ENCODE measurements at places on chromosomes 16 and 17. TPM values are rescaled to one million over a fixed set of nuclear protein-coding genes. Genes with fewer than 3 reads are reported as not detected.

GRCh38 chr17:11899537-11899942 is 97.7 kb downstream of the ZNF18 start:
- no peak for DNase-seq

GRCh38 chr16:73730481-73731090 is 566.0 kb upstream of the PSMD7 start:
- DNase-seq, result no peak

DNA sequence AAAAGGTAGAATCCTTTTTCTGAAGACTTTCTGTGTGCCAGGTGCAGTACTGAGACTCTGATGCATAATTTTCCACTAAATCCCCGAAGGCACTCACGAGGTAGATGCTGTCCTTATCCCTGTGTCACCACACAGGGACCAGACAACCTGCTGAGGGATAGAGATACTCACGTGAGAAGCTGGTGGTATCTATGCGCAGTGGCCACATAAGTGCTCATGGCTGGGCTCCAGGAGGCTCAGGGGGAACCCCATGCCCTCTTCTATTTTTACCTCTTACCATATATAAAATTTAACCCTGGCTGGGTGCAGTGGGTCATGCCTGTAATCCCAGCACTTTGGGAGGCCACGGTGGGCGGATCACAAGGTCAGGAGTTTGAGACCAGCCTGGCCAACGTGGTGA is 38.3 kb downstream of the NT5M start:
- DNase-seq, result no peak

Gene SAMD14
- total RNA-seq, result 1.6 TPM

Gene LRRC75A
- total RNA-seq, result 6.1 TPM

GRCh38 chr17:77528516-77529327 is 388.0 kb downstream of the SEC14L1 start:
- DNase-seq, result no peak

DNA sequence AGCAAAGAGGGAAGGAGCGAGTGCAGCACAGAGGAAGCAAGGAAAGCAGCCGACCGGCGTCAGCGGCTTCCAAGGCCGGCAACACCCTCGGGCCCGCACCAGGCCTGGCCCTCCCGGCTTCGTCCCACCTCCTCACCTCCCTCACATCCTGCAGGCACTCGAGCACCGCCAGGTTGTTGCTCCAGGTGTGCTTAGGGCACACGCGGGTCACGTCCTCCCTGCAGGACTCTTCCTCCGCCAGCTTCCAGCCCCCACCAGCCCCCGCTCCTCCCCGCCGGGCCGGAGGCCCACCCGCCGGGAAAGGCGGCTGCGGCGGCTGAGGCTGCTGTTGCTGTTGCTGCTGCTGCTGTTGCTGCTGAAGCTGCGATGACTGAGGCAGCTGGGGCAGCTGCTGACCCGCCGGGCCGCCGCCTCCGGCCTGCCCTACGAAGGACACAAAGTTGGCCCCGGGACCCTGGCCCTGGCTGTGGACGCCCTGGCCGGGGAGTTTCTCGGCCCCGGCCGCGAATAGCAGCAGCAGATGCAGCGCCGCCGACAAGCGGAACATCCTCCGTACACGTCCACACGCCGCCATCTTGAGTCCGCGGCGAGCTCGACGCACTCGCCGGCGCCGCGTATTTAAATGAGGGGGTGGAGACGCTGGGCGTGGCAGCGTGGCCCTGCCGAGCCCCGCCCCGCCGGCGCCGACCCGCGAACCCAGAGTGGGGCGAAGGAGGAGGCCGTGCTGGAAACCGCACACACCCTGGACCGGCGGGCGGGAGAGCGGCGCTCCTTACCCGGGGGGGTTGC is at the start of gene GLG1:
GLG1 (minus strand) TSS at position 594 of the 789 bp plus-strand sequence; CDS start at position 574, 20 bp downstream.
- peak; percentile 86 for DNase-seq

DNA sequence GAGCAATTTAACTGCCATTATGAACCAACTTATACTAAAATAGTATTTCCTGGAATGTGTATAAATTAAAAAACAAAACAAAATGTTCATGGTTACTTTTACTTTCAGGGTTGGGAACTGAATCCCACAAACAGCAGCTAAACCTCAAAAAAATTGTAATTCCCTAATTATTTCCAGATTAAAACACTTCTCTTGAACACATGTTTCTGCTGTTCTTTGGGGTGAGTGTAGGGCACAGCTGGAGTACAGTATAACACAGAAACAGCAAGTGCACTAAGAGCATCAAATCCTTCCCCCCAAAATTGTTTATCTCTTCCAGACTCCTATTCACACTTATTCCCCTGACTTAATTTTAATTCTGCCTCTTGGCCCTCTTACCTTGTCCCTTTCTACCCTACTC is 56.4 kb downstream of the KANSL1 start:
- DNase-seq, result no peak

- DNase-seq, result no peak
These were observed 1507.4 kb downstream of the CDH11 start for GRCh38 chr16:63614429-63614828.

GRCh38 chr16:68599586-68599985 is 45.5 kb upstream of the CDH3 start:
- DNase-seq, result no peak

GRCh38 chr17:7864995-7865650 is 7.3 kb downstream of the CYB5D1 start:
- no peak for DNase-seq

GRCh38 chr17:4064366-4064765 is 78.5 kb downstream of the ZZEF1 start:
- DNase-seq, result no peak

DNA sequence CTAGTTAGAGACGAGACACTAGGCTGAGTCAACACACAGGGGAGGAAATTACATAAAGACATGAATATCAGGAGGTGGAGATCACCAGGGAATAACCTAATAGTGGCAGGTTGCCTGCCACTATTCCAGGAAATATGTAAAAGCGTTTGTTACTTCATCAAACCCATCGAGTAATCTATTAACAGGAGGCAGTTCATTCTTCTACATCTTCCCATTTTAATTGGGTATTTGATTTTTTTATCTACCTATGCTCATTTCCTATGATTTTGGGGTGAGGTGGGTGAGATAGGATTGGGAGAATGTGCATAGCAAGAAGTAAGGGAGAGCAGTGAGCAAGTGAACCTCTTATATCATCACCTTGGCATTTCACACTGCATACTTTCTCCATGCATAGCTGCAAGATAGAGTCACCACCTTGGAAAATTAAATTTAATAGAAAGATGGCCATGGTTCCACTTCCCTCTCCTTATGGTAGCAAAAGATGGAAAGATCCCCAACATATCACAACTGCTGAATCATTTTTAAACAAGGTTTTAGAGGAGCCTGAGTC is 312.2 kb downstream of the TMEM114 start:
- DNase-seq, result no peak

Gene UBTF
- total RNA-seq, result 64.2 TPM

Gene BAHCC1
- 14.3 TPM for total RNA-seq

DNA sequence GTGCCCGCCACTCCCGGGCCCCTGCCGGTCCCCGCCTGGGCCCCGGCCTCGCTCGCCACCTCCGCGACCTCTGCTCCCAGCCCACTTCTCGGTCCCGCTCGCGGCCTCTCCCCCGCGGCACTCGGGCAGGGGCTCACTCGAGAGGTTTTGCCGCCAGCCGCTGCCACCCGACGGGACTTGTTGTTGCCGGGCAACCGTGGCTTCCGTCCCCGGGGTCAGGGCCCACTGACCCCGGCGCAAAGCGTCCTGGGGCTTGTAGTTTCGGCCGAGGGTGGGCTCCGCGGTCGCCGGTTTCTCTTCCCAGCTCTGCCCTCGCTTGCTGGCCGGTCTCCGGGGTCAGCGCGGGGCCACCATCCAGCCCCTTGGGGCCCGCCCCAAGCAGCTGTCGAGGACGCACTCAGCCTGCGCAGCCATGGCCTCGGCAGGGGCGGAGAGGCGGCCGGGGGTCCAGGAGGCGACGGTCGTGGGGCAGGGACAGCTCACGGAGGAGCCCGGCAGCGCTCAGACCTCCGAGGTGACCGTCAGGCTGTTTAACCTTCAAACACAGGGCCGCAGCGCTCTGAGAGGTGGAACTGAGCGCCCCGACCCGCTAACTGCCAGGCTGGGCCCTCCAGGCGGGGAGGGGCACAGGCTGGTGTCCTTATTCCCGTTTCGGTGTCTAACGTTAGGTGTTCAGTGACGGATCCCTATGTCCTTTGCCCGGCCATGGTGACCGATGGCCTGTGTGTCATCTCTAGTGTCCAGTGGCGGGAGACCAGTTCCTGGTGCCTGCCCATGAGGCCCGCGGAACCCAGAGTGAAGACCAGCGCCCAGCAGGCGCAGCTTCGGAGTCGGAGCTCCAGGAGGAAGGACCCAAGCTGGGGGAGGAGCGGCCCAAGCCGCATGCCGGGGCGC is at the start of the genes C16orf86 and ENKD1:
C16orf86 (plus strand) TSS at position 256 of the 894 bp plus-strand sequence; CDS start at position 413, 157 bp downstream.
ENKD1 (minus strand) TSS at position 192 of the 894 bp plus-strand sequence. CDS start 308 bp downstream, outside the sequence.
- peak; percentile 61 for DNase-seq

Gene CTRB1
- total RNA-seq, result not detected

- no peak for DNase-seq
These were observed 59.8 kb downstream of the ADCY9 start for GRCh38 chr16:4056161-4057105.

- no peak for DNase-seq
These were observed 46.0 kb downstream of the LMF1 start for GRCh38 chr16:924806-925205.

DNA sequence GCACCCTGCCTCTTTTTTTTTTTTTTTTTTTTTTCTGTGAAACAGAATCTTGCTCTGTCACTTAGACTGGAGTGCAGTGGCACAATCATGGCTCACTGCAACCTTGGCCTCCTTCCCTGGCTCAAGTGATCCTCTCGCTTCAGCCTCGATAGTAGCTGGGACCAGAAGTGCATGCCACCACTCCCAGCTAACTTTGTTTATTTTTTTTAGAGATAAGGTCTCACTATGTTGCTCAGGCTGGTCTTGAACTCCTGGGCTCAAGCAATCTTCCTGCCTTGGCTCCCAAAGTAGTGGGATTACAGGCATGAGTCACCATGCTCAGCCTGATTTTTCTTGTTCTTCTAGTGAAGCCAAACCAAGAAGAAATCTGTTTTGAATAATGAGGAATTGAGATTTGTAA is 25.0 kb downstream of the CDK12 start:
- peak; percentile 93 for DNase-seq

GRCh38 chr17:78665387-78665951 is 88.3 kb upstream of the DNAH17 start:
- no peak for DNase-seq

DNA sequence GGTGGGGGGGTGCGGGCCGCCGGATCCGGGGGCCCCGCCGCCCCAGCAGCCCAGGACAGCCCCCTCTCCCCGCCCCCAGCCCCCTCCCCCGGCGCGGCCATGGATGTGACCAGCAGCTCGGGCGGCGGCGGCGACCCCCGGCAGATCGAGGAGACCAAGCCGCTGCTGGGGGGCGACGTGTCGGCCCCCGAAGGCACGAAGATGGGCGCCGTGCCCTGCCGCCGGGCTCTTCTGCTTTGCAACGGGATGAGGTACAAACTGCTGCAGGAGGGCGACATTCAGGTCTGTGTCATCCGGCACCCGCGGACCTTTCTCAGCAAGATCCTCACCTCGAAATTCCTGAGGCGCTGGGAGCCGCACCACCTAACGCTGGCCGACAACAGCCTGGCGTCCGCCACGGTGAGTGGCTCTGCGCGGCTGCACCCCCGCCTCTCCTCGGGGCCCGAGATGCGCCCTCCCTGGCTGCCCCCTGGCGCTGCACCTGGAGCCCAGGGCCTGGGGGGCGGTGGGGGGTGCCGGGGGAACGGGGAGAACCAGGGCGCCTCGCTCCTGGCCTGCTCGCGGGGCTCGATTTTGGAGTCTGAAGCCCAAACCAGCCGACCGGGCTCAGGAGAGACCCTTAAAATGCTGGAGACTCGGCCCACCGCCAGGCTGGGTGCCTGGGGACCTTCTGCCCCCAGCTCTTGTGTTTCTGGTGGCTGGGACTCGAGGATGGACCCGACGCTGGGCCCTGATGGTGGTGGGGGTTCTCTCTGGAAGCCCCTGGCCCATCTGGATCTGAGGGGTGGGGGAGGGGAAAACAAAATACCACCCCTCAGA is 744 bp downstream of the CMIP start:
- DNase-seq, result no peak

Gene SLC4A1
- not detected for total RNA-seq

Gene PROCA1
- 0.49 TPM for total RNA-seq

DNA sequence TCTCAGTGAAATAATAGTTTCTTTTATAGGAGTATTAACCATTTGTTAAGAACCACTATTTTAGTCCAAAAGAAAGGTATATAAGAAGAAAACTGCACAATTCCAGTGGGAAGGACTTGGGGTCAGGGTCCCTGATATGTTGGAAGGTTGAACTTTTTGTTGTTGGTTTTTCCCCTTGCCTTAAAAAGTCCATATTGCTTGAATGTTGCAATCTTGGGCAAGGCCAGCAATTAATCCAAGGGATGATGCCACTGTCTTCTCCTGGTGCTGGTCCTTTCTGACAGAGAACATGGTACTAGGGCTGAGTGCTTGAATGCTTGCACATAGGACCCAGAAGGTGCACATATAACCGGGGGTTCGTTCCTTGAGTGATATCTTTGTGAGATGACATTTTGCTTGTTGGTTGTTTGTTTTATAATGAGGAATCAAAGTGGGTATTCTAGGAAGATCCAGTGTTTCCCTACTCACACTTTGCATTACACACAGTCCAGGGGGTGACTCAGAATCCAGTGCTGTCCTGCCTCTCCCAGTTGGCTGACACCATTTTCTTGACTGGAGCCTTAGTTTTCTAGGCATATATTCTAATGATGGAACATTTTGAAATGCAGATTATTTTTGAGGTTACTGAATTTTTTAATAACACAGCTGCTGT is 54.9 kb downstream of the SIAH1 start:
- DNase-seq, result peak; percentile 26

GRCh38 chr16:29784901-29785500 is 5.5 kb upstream of the KIF22 start:
- peak; percentile 55 for DNase-seq

DNA sequence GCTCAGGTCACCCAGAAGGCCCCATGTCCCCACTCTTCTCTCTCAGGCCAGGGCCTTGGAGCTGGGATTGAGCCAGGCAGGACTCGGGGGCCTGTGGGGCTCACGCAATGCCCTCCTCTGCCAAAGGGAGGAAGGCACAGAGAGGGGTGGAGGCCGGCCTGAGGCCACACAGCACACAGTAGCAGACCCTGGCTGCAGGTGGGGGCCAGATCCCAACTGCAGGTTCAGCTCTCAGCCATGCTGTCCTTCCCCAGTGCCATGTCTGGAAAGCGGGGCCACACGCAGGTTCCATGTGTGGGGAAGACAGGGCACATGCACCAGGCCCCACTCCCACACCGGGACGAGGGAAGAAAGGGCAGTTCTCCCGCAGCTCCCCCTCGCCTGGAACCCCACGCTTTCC is 33.3 kb upstream of the ZFPM1 start:
- no peak for DNase-seq

GRCh38 chr17:79939755-79940458 is 95.8 kb downstream of the TBC1D16 start:
- no peak for DNase-seq

Gene MILR1
- 52.5 TPM for total RNA-seq

GRCh38 chr16:57019746-57020145 is 30.4 kb downstream of the NLRC5 start:
- DNase-seq, result no peak

Gene OR4D1
- not detected for total RNA-seq

Data from fibroblast of the aortic adventitia (primary cell).